T-helper 17 cell (primary cell): ENCODE measurements at places on chromosomes 11 and 22.
A peak's percentile ranks its signal among the peaks of the same experiment; 100 is the strongest.

GRCh38 chr22:41781507-41781906 lies 19.0 kb upstream of the CCDC134 start:
- no peak for DNase-seq

DNA sequence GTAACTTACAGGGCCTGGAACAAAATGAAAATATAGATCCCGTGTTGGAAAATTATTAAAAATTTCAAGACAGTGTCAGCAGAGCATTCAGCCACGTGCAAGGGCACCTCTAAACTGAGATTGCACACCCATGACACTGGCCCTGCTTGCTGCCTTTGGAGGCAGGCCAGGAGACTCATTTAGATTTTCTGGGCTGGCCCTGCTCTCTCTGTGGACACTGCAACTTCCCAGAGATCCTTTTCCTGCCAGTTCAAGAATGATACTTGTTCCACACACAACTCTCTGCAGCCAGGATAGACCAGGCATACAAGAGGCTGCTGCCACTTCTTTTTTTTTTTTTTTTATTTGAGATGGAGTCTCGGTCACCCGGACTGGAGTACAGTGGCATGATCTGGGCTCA lies 56.7 kb upstream of the PTPRJ start:
- no peak for DNase-seq

DNA sequence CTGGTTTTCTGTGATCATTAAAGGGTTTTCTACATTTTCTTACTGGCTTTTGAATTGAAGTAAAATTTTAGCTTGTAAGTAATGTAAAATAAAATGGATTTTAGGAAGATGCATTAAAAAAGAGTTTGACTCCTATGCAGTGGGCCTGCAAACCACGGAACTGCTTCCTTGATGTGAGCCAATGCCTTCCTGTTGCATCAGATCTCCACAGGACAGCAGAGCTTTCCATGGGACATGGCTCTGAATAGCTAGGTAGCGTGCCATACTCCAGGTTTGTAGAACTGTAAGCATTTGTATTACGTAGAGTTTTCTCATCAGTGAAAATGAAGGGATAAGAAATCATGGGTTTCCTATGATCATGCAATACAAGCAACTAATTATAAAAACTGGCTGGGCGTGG lies 133.4 kb downstream of the SWAP70 start:
- no peak for DNase-seq

DNA sequence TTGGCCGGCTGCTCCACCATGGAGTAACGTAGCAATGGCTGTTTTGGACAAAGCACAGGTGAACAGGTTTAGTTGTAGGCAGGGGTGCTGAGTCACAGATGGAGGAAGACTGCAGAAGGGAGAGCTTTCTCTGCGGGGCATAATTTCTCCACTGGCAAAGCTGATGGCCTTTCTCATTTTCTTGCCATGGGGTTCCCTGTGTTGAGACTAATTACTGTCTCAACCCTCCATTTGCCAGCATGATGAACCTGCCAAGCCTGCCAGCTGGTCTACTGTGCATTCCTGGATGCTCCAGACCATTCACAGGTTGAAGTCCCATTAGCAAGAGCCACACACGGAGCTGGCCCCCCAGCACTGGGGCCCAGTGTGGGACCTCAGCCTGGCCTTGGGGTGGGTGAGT lies 202.4 kb downstream of the BARX2 start:
- DNase-seq, result no peak

GRCh38 chr11:2549491-2549875 lies 104.7 kb downstream of the KCNQ1 start:
- DNase-seq, result no peak

GRCh38 chr22:40058265-40058664 lies 63.5 kb downstream of the FAM83F start:
- no peak for DNase-seq

GRCh38 chr11:126834149-126834548 lies 166.4 kb downstream of the KIRREL3 start:
- no peak for DNase-seq

GRCh38 chr11:83007477-83007876 lies 64.2 kb downstream of the RAB30 start:
- no peak for DNase-seq

GRCh38 chr11:93939084-93939760 lies 81.9 kb upstream of the HEPHL1 start:
- no peak for DNase-seq

GRCh38 chr11:34509336-34509876 lies 4.2 kb downstream of the ELF5 start:
- DNase-seq, result no peak

GRCh38 chr22:32615874-32616564 lies 141.4 kb downstream of the FBXO7 start:
- no peak for DNase-seq

- no peak for DNase-seq
These were observed 25.0 kb downstream of the TSKU start for GRCh38 chr11:76808171-76808570.

DNA sequence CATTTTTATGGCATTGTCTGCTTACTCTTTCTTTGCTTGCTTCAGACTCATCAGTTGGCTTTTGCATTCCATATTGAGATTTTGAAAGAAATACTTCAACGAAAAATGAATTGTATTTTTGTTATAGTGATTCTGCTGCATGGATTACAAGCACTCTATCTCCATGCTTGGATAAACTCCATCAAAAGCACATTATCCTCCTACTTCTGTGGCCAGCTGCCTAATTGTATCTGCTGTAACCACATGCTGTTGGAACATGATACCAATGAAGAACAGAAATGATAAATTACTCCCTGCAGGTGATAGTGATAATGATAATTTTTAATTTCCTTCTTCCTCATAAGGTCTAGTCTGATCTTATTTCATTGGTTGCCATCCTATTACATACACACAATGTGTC lies 100.8 kb downstream of the PRMT3 start:
- DNase-seq, result no peak

- DNase-seq, result peak; percentile 10
These were observed 16.7 kb downstream of the OR4C3 start for GRCh38 chr11:48341466-48341865.

- DNase-seq, result peak; percentile 57
These were observed 8.4 kb downstream of the LRRC10B start for GRCh38 chr11:61516675-61517572.

DNA sequence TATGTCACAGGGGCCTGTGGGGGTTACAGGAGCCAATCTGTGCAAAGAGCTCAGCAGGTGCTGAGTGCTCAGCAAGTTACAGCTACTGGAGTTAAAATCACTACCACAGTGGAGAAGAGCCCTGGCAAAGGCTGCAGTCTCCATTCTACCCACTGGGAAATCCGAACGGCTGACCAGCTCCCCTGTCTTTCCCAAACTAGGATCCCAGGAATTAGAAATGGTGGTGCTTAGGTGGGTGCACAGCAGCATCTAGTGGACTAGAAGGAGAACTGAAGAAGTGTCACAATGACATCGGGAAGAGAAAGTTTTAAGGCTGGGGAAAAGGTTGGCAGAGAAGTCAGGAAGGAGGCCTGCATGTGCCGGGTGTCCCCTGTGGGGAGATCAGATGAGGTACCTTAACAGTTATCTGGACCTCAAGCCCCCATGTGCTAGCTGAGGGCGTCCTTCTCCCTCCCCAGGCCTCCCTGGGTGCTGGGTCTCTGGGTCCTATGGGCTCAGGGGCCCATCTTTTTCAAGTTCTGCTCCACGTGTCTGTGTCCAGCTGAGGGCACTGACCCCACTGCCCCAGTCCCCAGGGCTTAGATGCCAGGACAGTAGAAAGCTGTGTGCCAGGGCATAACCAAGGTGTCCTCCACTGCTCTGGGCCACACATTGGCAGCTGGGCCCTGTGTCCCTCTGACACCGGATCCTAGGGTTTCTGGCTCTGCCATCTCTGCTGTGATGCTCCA lies 1.9 kb downstream of the PIWIL3 start:
- DNase-seq, result no peak

DNA sequence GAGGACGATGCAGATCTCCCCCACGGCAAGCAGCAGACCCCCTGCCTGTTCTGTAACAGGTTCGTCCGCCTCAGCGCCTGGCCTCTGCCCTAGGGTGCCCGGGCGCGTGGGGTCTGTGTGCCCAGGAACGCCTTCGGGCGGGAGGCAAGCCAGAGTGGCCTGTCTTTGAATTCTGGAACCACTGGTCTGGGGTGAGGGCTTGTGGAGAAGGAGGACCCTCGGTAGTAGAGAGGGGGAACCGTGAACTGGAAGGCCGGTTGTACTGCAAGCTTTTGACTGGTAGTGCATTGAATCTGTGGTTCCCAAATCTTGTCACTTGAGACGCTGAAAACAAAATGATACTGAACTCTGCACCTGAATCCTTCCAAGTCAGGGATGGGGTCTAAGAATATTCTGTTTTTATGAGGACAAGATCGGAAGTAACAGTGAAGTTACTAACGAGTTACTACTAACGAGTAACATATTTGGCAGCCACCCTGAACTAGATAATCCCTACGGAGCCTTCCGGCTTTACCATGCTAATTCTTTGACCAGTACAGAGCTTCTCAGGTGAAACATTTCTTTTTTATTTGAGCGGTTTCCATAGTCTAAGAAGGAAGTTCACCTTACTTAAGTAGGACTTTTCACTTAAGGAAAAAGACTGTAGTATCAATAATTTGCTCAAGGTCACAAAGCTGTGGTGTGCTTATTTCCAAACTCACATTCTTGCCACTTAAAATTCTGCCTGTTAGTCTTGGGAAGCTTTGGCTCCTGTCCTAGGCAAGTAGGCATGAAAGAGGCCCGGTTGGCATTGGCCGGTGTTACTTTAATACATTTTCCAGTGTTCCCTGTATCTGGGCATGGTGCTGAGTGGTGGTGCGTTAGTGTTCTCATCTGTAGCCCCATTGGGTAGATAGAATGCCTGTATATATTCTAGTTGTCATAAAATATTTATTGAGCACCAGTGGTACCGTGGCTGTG lies 860 bp downstream of the PRMT3 start:
- DNase-seq, result no peak

GRCh38 chr11:2433106-2433925 lies 11.0 kb downstream of the TRPM5 start:
- no peak for DNase-seq

DNA sequence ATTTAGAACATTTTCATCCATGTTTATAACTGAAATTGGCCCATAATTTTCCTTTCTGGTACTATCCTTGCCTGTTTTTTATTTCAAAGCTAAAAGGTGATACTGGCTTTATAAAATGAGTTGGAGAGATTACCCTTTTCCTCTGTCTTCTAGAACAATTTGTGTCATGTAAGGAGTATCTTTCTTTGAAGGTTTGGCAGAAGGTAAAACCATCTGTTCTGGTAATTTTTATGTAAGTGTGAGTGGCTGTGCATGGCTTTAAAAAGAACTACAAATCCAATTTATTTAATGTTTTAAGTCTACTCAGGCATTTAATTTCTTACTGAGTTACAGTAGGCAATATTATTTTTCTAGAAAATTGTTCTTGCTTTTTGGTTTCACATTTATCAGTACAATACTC lies 7.7 kb upstream of the MRGPRD start:
- no peak for DNase-seq

DNA sequence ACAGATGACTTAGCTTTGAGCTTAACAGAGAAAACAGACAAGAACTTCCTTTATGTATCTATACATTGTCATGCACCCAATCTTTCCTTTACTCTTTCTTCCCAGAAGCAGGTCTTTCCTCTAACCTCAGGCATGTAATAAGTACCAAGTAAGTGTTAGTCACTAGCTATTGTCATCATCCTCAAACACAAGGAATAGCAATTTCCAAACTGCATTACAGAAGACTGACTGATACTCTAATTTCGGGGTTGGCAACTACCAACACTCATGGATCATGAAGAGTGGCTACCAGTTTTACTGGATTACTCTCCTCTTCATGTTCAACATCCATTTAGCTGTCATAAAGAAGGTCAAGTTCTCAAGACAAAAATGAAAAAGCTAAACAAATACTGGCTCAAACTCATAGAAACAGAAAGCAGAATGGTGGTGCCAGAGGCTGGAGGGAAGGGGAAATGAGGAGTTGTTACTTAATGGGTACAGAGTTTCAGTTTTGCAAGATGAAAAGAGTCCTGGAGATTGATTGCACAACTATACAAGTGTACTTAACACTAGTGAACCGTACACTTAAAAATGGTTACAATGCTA lies 111.6 kb downstream of the SIK3 start:
- no peak for DNase-seq

GRCh38 chr11:121451178-121451985 lies 732 bp upstream of the SORL1 start:
- DNase-seq, result no peak

- no peak for DNase-seq
These were observed 354.9 kb downstream of the JRKL start for GRCh38 chr11:96744697-96745096.

DNA sequence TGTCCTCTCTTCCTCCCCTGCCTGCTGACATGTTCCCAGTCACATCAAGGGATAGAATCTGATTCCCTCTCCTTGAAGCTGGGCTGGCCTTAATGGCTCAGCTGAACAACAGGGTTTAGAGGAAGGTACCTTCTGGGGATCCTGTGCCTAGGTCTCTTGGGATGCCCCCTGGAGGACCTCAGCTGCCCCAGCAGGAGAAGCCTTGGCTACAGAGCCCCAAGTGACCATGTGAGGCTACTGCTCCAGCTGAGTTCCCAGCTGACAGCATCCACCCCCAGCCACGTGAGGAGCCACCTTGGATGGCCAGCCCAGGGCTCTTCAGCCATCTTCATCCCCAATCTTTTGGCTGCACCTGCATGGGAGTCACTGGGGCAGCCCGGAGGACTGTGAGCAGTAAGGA lies 1499.3 kb downstream of the TBC1D22A start:
- DNase-seq, result no peak

DNA sequence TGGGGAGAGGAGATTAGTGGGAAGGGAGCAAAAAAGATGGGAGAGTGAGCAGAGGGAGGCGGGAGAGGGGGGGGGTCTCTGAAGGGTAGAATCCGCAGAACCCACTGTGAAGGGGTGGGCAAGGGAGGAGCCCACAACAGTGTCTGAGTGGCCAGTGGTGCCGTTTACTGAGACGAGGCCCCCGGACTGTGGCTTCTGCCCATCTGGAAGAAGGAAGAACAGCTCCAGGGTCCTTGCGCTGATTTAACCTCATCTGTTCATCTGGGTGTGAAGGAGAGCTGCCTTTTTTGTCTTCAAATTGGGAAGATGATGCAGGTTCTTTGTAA lies 45.7 kb upstream of the ANO1 start:
- DNase-seq, result no peak

DNA sequence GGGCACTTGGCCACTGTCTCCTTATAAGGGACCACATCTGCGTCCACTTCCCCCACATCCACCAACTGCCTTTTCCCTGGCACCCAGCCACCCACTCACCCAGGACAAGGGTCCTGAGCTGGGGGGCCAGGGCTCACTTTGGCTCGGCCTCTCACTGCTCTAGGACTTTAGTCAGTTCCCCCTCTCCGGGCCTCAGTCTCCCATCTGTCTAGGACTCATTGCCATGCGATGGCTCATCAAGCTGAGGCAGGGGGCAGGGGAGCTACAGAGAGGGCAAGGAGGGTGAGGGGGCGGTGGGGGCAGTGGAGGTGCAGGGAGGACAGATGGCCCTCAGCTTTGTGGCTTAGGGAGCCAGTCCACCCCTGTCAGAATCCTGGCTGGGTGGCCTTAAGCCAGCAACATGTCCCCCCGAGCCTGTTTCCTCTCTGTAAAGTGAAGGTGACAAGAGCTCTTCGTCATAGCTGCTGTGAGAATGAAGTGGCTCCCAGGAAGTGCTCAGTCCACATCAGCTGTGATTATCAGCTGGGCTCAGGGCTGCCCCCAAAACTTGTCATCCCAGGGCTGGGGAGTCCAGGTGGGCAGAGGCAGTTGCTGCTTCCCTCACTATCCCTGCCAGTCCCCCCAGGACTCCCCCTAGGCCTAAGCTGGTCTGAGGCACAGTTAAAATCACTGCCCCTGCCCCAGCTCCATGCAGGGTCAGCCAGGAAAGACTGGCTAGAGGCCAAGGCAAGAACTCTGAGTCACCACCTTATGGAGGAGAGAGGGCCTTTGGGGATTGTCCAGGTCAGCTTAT lies 14.9 kb downstream of the RAC2 start:
- DNase-seq, result no peak
